ENCODE measurements at places on chromosomes 2 and 18.

DNA sequence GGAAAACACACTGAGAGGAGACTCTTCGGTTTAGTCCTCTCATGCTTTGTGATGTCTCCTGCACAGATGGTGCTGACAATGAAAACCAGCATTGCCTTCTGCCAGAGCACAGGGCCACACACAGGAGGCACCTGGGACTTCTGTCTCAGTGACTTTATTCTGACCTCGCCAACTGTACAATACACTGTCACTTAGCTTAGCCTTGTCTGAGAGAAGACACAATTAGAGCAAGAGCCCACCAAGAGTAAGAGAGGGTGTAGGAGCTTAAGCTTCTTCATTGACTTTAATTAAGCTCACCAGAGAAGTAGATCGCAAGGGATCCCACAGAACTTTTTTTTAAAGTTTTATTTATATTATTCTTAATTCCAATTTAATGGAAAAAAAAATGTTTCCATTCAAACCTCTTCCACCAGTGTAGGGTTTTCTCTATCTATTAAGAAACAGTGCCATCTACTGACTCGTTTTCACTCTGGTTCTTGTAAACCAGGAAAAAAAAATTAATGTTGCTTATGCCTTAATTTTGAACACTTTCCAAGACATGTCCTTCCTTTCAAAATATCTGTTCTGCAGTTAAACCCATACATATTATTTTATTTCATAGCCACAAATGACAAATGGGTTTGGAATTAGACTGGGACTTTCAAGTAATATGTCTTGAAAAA lies 42.4 kb upstream of the DDX18 start:
- DNase-seq, result no peak

DNA sequence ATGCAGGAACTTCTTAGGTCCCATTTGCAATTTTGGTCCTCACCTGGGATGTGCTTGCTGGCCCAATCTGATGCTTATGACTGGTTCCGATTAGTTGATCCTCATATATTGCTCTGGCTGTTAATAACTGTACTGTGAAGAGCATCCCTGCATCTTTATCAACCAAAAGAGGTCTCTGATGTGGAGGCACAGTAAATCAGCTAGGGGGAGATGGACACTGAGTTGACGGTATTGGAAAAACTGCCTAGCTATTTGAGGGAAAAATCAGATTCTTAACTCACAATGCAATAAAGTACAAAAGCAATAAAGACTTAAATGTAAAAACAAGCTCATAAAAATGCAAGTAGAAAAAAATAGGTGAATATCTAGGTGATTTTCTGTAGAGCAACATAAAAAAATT lies 188.0 kb upstream of the TCF4 start:
- DNase-seq, result no peak

- no peak for DNase-seq
Observed at GRCh38 chr18:58955738-58956137, 91.1 kb downstream of the ZNF532 start.

- no peak for DNase-seq
Observed at GRCh38 chr2:109531221-109531620, 82.5 kb downstream of the SEPTIN10 start.

DNA sequence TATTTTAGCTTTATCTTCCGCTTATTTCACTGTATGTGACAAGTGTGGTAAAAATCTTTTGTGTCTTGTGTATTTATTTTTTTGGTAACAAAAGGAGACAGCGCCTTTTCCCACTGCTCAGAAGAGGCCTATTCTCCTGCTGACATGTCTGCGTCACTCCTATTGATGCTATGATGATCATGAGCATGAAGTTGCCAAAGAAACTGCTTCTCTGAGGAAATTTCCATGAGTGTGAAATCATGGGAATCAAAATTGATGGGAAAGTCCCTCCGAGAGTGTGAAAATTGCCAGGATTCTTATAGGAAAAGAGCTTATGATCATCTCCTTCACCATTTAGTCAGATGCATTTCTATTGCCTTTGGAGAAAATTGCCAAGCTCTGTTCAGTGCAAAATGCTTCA lies 36.5 kb upstream of the DARS1 start:
- no peak for DNase-seq

- DNase-seq, result no peak
Observed at GRCh38 chr2:182377467-182377866, 49.4 kb downstream of the PDE1A start.

- no peak for DNase-seq
Observed at GRCh38 chr2:15799432-15799827, 140.9 kb upstream of the MYCN start.

DNA sequence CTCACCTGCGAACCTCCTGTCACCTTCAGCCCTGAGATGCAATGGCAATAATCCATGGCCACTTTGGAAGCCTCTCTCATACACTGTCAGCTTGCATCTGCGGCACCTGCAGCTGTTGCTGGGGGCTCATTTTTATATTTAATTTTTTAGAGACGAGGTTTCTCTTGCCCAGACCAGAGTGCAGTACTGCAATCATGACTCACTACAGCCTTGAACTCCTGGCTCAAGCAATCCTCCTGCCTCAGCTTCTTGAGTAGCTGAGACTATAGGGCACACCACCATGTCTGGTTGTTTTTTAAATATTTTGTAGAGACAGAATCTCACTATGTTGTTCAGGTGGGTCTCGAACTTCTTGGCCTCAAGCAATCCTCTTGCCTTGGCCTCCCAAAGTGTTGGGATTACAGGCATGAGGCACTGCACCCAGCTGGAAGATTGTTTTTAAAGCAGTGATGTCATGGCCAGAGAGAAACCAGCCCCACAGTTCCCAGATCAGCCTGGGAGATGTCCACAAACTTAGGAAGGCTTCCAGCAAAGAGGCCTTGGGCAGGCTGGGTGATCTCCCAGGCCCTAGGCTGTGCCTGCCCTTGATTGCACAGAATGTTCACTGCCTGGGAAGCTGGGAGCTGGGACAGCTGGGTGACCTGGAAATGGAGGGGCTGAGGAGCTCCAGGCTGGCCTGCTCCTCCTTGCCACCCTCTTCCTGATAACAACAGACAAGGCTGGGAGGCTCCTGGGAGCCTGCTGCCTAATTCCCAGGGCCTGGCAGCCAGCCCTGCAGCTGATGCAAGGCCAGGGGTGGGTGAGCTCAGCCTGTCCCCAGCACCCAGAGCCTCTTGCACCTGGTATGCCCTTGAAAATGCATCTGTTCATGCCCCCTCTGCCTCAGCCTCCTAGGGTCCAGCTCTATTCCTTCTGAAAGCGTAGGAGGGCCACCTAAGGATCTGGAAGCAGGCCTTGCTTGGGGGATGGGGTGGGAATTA lies 27.1 kb downstream of the SH2D6 start:
- peak; percentile 68 for DNase-seq

DNA sequence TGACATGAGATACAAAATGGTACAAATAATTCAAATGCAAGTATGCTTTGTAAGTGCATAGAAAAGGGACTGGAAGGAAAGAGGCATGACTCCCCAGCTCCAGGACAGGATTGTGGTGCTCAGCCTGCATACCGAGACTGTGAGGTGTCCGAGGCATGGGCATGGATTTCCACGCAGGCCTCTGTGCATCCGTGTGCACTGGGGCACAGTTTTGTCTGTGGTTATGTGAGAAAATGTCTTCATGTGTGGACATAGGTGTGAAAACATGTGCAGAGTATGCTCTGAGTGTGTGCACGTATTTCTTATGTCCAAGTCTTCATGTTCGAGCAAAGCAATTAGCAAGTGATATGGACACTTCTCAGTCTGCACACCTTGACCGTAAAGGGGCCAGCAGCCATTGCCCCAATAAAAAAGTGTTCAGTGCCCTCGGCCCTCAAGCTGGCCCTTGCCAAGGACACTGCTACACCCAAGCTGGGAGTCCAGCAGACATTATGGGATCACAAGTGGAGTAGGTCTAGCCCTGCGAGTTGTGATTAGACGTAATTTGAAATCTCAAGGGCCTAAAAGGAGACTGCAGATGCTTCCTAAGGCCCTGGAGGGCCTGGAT lies 120.7 kb downstream of the CYP26B1 start:
- DNase-seq, result no peak

DNA sequence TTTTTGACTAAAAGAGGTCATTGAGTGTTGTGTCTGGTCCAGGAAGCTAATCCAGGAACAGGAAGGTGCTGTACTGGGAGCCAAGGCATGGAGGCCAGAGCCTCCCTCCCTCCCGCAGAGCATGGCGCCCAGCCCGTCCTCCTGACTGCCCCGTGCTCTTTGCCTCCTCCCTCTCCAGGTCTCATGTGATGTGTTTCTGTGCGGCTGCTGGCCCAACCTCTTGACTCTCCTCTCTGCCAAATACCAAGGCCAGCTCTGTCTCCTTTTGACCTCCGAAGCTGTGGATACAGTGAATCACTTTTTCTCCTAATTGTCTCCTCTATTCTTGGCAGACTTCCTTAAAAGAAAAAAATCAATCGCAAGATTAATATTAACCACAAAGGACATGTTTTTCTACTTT lies 284.1 kb downstream of the PHLPP1 start:
- DNase-seq, result peak; percentile 72

- peak; percentile 77 for DNase-seq
Observed at GRCh38 chr2:30688956-30689401, 118.3 kb downstream of the CAPN13 start.

DNA sequence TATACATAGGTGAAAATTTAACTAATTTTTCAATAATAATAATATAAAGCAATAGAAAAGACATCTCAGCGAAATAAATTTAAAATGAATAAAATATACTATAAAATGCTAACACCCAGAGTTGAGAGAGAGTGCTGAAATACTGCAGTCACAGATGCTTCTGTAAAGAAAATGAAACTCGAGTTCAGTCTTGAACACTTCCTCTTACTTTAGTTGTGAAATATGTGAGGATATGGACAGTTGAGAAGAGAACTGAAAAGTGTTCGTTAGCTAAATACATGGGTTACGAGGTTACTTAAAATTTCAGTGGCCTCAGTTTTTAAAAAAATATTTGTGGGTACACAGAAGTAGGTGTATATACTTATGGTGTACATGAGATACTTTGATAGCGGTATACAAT lies 106.8 kb downstream of the DNAH7 start:
- DNase-seq, result no peak

GRCh38 chr2:181072486-181073235 lies 92.3 kb downstream of the UBE2E3 start:
- no peak for DNase-seq

DNA sequence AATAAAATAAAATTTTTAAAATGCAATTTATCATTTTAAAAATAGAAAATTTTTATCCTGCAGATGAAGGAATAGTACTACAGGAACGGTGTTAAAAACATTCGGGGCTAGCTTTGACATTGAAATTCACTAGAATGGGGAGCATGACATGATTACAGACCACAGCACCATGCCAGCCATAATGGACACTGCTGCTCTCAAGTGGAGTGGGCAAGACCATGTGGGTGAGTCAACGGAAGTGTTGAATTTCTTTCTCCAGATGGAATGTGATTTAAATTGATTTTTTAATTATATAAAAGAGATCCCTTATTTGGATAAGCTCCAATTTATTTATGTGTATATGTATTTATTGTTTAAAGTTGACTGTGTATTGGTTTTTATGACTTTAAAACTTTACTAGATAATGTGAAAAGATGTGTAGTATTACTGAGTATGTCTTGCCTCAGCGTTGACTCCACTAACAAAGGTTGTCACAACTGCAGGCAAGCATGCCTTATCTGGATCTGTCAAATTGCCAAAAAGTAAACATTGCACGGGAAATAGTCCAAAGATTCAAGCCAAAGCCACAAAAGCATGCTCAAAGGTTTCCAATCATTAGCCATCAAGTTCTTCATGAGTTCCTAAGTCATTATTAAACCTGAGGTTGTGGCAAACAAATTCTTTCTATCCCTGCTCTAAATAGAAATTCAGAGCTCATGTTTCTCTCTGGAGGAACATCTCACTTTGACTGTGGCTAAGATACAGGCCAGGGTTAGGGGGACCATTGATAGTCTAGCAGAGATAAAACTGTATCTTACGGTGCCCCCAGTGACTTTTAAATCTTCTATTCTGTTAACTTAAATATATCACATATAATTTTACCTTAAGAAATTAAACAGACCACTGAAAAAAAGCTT lies 536.9 kb downstream of the TMX3 start:
- no peak for DNase-seq

GRCh38 chr2:201698588-201699226 lies at the start of gene MPP4:
Gene MPP4, minus strand, starts transcription at chr2:201698644. Its CDS starts 4,690 bp downstream, at chr2:201693954.
- no peak for DNase-seq

DNA sequence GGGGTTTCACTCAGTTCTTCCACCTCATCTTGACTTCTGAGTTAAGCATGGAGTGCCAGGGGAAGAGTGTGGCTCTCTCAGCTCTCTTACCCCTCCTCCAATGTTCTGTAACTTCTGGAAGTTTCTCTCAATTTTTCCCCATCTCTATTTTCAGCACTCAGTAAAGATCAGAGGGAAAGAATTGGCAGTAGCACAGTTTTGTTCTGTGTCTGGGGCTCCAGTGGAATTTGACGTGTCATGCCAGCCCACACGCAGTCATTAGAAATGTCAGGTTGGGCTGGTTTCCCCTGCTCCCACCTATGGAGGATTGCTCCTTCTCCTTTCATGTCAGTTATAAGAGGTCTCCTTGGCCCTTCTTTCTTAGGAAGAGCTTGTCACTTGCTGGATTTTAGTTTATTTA lies 104.6 kb upstream of the COL3A1 start:
- DNase-seq, result no peak

GRCh38 chr18:25141886-25142285 lies 210.1 kb downstream of the ZNF521 start:
- no peak for DNase-seq

- DNase-seq, result no peak
Observed at GRCh38 chr2:234823877-234824376, 127.9 kb upstream of the SH3BP4 start.

GRCh38 chr2:167943897-167944296 lies 303.5 kb downstream of the STK39 start:
- DNase-seq, result no peak

GRCh38 chr18:25281556-25281955 lies 70.4 kb downstream of the ZNF521 start:
- no peak for DNase-seq

DNA sequence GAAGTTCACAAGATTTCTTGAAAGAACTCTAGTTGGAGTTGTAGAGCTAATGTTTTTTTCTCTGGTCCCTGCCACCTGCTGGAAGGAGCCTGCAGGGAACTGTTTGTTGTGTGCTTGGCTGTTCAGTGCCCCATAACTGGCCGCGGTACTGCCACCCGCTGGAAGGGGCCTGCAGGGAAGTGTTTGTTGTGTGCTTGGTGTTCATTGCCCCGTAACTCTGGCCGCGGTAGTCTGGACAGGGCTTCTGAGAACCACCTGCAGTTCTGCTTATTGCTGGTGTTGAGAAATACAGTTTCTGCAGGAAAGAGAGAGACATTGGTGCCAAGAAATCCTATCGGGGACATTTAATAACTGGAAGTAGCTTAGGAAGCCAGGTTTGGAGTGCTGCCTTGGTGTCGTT lies 58.1 kb downstream of the AGAP1 start:
- DNase-seq, result peak; percentile 65

DNA sequence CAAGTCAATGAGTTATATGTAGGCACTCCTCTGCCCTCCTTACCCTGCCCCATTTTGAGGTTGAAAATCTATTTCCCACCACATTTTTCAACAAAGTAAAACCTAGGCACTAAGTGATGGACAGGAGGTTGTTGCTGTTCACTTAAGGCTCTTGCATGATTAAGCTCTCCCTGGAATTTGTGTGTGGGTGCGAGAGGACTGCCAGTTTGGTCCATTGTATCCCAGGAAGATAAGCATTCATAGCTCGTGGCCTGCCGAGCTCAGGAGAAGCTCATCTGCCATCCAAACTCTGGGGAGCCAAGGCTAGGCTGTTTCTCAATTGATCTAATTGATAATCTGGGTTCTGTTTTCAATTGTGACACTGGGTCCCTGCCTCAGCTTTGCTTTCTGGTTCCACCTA lies 4.7 kb upstream of the MAP4K4 start:
- no peak for DNase-seq

- no peak for DNase-seq
Observed at GRCh38 chr2:11492720-11493119, 26.8 kb upstream of the E2F6 start.
